ENCODE measurements at places on chromosomes 11 and 22.

DNA sequence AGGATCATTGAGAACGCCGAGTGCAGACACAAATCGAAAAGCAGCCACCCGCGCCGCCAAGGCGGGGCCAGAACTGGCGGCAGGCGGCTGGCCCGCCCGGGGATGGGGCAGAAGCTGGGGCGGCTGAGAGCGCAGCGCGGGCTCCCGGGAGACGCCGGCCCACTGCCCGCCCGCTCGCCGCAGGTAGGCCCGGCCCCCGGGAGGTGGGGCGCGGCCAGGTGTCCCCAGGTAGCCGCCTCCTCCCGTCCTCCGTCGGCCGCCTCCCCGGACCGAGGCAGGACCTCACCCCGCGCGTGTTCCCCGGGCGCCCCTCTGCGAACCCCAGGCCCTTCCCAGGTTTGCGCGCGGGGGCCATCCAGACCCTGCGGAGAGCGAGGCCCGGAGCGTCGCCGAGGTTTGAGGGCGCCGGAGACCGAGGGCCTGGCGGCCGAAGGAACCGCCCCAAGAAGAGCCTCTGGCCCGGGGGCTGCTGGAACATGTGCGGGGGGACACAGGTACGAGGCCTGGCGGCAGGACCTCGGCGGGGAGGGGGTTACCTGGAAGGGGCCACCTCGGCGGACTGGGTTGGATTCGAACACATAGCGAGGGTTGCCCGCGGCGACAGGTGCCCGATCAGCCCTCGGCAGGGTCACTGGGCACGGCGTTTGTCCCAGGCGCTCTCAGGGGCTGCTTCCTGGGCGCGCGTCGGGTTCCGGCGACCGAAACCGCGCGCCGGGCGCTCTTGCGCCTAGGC lies at the start of gene PRRG4:
Gene PRRG4 (plus strand): TSS at position 248 of the 733 bp plus-strand sequence. CDS start 603 bp downstream, outside the sequence.
- DNase-seq: peak; percentile 77

- DNase-seq: no peak
Measured at GRCh38 chr11:59413646-59414045, 12.6 kb downstream of the OR5A2 start.

GRCh38 chr11:35814081-35814695 lies 129.7 kb upstream of the LDLRAD3 start:
- DNase-seq: no peak

- DNase-seq: no peak
Measured at GRCh38 chr11:34002420-34002819, 49.1 kb upstream of the CAPRIN1 start.

DNA sequence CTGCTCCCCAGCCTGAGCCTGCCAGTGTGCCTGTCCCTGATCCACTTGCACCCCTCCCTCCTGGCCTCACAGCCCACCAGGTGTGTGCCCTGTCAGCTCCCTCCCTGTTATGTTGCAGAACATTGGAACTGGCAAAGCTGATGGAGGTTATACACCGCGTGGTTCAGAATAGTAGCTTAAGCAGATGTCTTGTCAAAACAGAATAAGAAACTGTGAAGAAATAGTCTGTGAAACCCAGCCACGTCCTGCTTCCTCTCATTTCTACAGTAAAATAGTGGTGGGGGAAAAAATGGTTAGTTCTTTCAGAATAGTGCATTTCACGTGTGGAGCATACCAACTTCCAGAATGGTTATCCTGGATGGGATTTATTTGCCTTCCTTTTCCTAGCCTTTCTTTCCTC lies 161.2 kb upstream of the NAV2 start:
- no peak for DNase-seq

GRCh38 chr11:107018902-107019493 lies 722 bp upstream of the GUCY1A2 start:
- DNase-seq: no peak

DNA sequence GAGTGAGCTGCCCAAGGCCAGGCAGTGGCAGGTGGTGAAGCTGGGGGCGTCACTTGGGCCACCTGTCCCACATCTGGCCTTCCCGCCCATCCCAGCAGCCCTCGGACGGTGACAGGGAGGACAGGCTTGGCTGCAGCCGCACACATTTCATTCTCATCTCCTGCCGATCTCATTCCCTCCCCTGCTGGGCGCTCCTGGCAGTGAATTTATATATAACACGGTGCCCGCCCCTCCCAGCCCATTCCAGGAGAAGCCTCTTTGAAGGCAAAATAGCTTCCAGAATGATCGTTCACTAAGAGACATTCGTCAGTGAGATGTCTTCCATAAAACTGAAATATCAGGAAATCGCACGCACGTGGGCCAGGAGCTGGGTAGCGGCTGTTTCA lies 861.3 kb downstream of the TBC1D22A start:
- no peak for DNase-seq

DNA sequence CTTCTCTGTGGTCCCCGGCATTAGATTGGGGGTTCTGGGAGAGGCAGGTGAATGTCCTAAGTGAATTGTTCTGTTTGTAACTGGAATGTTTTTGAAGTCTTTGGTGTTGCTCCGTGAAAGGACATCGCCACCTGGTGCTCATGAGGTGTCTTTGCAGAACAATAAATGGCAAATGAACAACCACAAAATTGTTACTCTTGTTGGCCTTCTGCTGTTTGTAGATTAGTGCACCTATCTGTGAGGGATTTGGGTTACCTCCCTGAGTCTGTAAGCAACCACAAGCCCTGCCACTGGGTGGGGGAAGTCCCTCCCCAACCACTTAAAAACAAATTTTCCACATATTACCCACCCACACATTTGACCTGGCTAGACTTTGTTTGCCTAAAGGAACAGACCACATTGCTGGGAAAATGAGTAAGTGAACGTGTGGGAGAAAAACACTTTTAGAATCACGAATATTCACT lies 4.7 kb downstream of the MPEG1 start:
- peak; percentile 86 for DNase-seq

DNA sequence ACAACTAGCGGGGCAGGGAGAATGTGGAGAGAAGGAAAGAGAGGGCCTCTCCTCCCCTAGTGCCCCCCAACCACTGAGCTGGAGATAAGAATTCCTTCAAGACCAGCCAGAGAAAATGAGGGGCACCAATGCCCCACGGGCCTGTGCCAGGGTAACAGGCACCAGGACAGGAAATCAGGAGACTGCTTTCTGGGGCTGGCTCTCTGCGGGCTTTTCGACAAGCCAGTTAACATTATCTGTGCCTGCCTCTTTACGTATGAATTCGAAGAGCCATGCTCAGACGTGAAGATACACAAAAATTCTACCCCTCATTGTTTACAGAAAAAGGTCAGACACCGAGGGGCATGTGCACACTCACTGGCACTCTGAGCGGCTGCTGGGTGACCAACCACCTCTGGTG lies 52.1 kb downstream of the MYH9 start:
- no peak for DNase-seq
